ENCODE measurements at places on chromosomes 7 and 10.

DNA sequence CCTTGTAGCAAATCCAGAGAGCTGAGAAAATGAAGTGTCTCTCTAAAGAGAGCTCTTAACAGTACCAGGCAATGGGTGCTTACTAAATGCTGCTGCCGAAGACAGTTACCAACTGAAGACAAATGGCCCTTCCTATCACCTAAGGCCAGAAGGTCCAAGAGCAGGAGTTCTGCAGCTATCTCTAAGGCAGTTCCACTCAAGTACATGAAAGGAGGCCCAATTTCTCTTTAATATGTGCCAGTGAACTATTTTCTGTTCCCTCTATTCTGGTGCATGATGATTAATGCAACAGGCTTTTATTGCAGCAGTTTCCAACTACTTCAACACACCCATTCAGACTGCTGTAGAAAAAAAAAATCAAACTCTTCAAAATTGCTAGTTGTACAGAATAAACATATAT is 122.5 kb downstream of the SLC25A13 start:
- no peaks in the 10 kb centered on the region for H3K27me3 ChIP-seq
- H3K36me3 ChIP-seq, result peaks cover 15% of the 10 kb centered on the region
- H3K27ac ChIP-seq, result no peak overlapping the region
- no peaks in the 10 kb centered on the region for H3K4me1 ChIP-seq
- no peak for DNase-seq
- no peak overlapping the region for H3K4me3 ChIP-seq

GRCh38 chr10:29646238-29646902 is 11.6 kb upstream of the SVIL start:
- H3K4me3 ChIP-seq, result peak overlapping the region; percentile 5
- H3K4me1 ChIP-seq, result peaks cover 40% of the 10 kb centered on the region
- H3K27ac ChIP-seq, result no peak overlapping the region
- no peaks in the 10 kb centered on the region for H3K36me3 ChIP-seq
- no peaks in the 10 kb centered on the region for H3K27me3 ChIP-seq

GRCh38 chr7:139482662-139483466 is 609 bp downstream of the KLRG2 start:
- DNase-seq, result peak; percentile 67
- peaks cover 18% of the 10 kb centered on the region for H3K4me1 ChIP-seq
- peak overlapping the region; percentile 61 for H3K4me3 ChIP-seq

GRCh38 chr7:28487487-28487886 is 75.2 kb downstream of the CREB5 start:
- H3K27me3 ChIP-seq, result no peaks in the 10 kb centered on the region
- H3K36me3 ChIP-seq, result no peaks in the 10 kb centered on the region
- no peak overlapping the region for H3K4me3 ChIP-seq
- no peak overlapping the region for H3K27ac ChIP-seq

- no peak for DNase-seq
- no peak overlapping the region for H3K4me3 ChIP-seq
- no peaks in the 10 kb centered on the region for H3K36me3 ChIP-seq
- no peaks in the 10 kb centered on the region for H3K27me3 ChIP-seq
- no peak overlapping the region for H3K27ac ChIP-seq
Measured at GRCh38 chr10:78600740-78601139, 468.0 kb upstream of the ZMIZ1 start.

DNA sequence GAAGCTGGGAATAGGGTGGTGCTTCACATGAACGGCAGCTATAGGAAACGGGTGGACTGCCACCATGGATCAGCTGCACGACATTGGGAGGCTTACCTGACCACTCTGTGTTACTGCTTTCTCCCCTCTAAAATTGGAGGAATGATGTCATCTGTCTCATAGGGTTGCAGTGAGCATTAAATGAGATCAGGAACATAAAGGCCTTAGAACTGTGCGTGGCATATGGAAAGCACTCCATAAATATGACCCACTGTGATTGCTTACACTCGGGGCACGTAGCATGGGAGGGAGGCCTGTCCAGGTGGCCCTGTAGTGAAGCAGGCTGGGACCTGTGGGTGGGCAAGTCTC is 9.7 kb downstream of the C10orf62 start:
- no peak overlapping the region for H3K4me3 ChIP-seq
- H3K27ac ChIP-seq, result no peak overlapping the region
- H3K4me1 ChIP-seq, result peaks cover 3% of the 10 kb centered on the region
- H3K27me3 ChIP-seq, result no peaks in the 10 kb centered on the region

DNA sequence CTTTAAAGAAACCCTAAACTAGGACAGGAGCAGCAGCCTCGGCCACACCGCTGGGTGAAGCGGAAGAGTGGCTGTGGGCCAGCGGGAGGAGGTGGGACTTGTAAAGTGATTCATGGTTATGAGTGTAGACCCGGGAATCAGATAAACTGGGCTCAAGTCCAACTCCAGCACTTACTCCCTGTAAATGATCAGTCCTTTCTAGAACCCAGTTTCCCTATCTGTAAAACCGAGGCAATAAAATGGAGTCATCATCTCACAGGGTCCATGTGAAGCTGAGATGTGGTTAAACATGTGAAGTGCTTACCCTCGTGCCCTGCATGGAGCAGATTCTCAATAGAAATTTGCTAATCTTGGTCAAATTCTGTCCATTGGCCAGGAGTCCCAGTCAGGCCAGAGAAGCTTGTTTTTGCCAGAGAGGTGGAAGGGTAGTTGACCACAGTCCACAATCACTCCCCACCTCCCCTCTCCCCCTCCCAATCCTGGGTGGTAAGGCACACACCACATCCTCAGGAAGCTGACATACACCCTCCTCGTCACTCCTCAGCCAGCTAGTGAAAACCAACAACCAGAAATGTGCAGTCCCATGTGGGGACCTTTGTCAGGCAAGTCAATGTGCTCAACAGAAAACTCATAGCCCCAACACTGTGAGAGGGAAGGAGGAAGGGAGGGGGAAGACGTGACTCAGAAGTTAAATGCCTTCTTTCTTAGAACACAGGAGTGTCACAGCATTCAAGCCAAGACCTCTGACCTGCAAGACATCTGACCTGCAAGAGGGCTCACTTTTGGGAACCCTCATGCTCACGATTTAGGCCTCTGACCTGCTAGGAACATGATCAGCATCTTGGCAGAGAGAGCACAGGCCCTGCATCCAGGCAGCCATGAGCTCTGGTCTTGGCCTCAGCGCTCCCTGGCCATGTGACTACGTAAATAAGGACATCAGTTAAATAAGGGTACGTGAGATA is 145.1 kb downstream of the PLXNA4 start:
- H3K27ac ChIP-seq, result no peak overlapping the region
- peak; percentile 63 for DNase-seq
- no peaks in the 10 kb centered on the region for H3K4me1 ChIP-seq
- H3K27me3 ChIP-seq, result no peaks in the 10 kb centered on the region

GRCh38 chr10:63883861-63884260 is 362.7 kb downstream of the REEP3 start:
- no peaks in the 10 kb centered on the region for H3K36me3 ChIP-seq
- H3K27ac ChIP-seq, result no peak overlapping the region
- no peaks in the 10 kb centered on the region for H3K27me3 ChIP-seq

- H3K4me1 ChIP-seq, result no peaks in the 10 kb centered on the region
- H3K36me3 ChIP-seq, result no peaks in the 10 kb centered on the region
- H3K27ac ChIP-seq, result no peak overlapping the region
Measured at GRCh38 chr7:107404740-107405537, 64.9 kb upstream of the GPR22 start.

- no peak overlapping the region for H3K27ac ChIP-seq
- no peak for DNase-seq
- no peaks in the 10 kb centered on the region for H3K27me3 ChIP-seq
- H3K4me3 ChIP-seq, result no peak overlapping the region
- no peaks in the 10 kb centered on the region for H3K36me3 ChIP-seq
- H3K4me1 ChIP-seq, result no peaks in the 10 kb centered on the region
Measured at GRCh38 chr10:23432166-23432565, 6.7 kb upstream of the OTUD1 start.

GRCh38 chr10:80276335-80276734 is 13.1 kb downstream of the MAT1A start:
- no peaks in the 10 kb centered on the region for H3K36me3 ChIP-seq
- H3K4me1 ChIP-seq, result no peaks in the 10 kb centered on the region
- no peak overlapping the region for H3K4me3 ChIP-seq

DNA sequence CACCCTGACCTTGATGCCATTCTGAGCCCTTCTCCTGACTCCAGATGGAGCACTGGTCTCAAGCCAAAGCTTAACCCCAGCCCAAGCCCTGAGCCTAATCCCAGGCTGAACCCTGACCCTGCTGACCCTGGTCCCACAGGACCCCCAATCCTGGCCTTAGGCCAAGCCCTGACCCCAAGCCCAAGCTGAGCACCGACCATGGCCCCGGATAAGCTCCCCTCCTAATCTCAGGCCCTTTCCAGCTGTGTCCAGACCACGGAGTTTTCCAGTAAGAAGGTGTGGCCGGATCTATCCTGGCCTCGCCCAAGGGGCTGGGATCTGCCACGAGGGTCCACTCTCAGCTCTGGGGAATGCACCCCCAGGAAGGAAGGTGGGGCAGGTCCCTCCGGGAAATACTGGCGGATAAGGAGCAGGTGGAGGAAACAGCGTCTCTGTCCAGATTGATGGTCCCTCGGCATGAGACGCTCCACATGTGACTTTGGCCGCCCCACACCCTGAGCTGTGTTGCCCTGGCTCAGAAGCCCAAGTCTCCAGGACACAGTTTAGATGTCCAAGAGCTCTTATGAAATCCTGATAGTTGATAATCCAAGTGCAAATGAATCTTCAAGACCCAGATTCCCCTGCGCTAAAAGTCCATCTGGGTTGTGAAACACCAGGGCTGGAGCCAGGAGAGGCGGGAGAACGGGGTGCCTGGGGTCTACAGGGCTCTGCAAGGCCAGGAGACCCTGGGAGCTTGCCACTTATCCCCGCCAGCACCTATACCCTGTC is 10.4 kb downstream of the ELN start:
- H3K4me3 ChIP-seq, result no peak overlapping the region
- H3K27ac ChIP-seq, result no peak overlapping the region
- DNase-seq, result no peak
- peaks cover 59% of the 10 kb centered on the region for H3K36me3 ChIP-seq
- H3K4me1 ChIP-seq, result peaks cover 35% of the 10 kb centered on the region
- H3K27me3 ChIP-seq, result no peaks in the 10 kb centered on the region

GRCh38 chr10:27207350-27207749 is 33.2 kb downstream of the ACBD5 start:
- no peak overlapping the region for H3K4me3 ChIP-seq
- H3K27me3 ChIP-seq, result no peaks in the 10 kb centered on the region
- no peaks in the 10 kb centered on the region for H3K4me1 ChIP-seq
- DNase-seq, result no peak

- H3K4me3 ChIP-seq, result no peak overlapping the region
- H3K36me3 ChIP-seq, result no peaks in the 10 kb centered on the region
- DNase-seq, result no peak
Measured at GRCh38 chr7:34080513-34080912, 175.2 kb downstream of the BMPER start.

- DNase-seq, result no peak
- no peak overlapping the region for H3K27ac ChIP-seq
- no peak overlapping the region for H3K4me3 ChIP-seq
- no peaks in the 10 kb centered on the region for H3K27me3 ChIP-seq
- H3K4me1 ChIP-seq, result peaks cover 13% of the 10 kb centered on the region
Measured at GRCh38 chr10:69232252-69232651, 12.1 kb downstream of the HKDC1 start.

DNA sequence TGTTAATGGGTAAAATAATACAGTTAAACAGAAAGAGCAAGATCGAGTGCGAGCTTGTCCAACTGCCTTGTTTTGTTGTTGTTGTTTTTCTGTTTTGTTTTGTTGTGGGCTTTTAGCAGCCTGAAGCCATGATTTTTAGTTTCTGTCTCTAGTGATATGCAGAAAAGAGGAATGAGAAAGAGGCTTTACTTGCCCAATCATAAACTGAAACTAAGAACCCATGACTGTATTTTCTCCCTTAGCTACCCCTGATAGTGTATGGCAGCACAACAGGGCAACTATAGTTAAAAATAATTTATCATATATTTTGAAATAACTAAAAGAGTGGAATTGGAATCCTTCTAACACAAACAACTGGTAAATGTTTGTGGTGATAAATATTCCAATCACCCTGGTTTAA is 493.9 kb downstream of the GLRX3 start:
- DNase-seq, result no peak
- no peaks in the 10 kb centered on the region for H3K27me3 ChIP-seq
- no peaks in the 10 kb centered on the region for H3K36me3 ChIP-seq
- H3K4me3 ChIP-seq, result no peak overlapping the region
- H3K4me1 ChIP-seq, result no peaks in the 10 kb centered on the region

- no peak overlapping the region for H3K4me3 ChIP-seq
- H3K36me3 ChIP-seq, result no peaks in the 10 kb centered on the region
- DNase-seq, result no peak
Measured at GRCh38 chr10:132967540-132967939, 25.2 kb upstream of the CFAP46 start.

DNA sequence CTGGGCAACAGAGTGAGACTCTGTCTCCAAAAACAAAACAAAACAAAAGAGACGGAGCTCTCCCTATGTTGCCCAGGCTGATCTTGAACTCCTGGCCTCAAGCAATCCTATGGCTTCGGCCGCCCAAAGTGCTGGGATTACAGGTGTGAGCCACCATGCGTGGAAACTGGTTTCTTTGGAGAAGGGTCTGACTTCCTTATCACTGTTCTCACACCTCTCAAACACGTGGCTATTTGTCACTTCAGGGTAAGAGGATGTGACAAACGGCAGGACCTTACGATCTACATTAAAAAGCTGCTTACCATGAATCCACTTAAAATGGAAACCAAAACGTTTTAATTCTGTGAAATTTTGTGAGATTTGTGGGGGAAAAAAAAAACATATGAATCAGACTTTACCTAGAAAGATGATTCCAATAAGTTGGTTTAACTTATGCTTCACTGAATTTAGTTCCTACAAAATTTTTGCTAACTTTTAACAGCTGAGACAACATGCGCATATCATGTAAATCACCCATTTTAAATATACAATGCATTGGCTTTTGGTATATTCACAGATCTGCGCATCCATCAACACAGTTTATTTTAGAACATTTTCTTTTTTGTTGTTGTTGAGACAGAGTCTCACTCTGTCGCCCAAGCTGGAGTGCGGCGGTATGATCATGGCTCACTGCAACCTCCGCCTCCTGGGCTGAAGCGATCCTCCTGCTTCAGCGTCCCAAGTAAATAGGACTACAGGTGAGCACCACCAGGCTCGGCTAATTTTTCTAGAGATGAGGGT is 18.7 kb upstream of the FOXK1 start:
- H3K27me3 ChIP-seq, result no peaks in the 10 kb centered on the region
- no peak overlapping the region for H3K4me3 ChIP-seq
- H3K36me3 ChIP-seq, result no peaks in the 10 kb centered on the region
- no peak for DNase-seq
- H3K27ac ChIP-seq, result no peak overlapping the region

GRCh38 chr10:133249094-133249780 is 11.6 kb downstream of the VENTX start:
- H3K36me3 ChIP-seq, result no peaks in the 10 kb centered on the region
- DNase-seq, result no peak
- H3K4me3 ChIP-seq, result no peak overlapping the region
- no peak overlapping the region for H3K27ac ChIP-seq
- peaks cover 10% of the 10 kb centered on the region for H3K4me1 ChIP-seq
- peaks cover 87% of the 10 kb centered on the region for H3K27me3 ChIP-seq
